Activated naive CD8-positive, alpha-beta T cell treated with anti-CD3 and anti-CD28 coated beads for 36 hours (primary cell): ENCODE measurements at places on chromosomes 7 and 10. TPM values are rescaled to one million over a fixed set of nuclear protein-coding genes. Genes with fewer than 3 reads are reported as not detected.

GRCh38 chr7:32957326-32958045, at the start of gene FKBP9:
Gene FKBP9, plus strand, starts transcription at chr7:32957440. Its CDS starts 134 bp downstream, at chr7:32957574.
- peak; percentile 28 for DNase-seq

- DNase-seq = no peak
Measured at GRCh38 chr7:85830982-85831381, 644.1 kb upstream of the SEMA3D start.

- DNase-seq = no peak
Measured at GRCh38 chr7:66894463-66895080, 26.5 kb upstream of the TMEM248 start.

DNA sequence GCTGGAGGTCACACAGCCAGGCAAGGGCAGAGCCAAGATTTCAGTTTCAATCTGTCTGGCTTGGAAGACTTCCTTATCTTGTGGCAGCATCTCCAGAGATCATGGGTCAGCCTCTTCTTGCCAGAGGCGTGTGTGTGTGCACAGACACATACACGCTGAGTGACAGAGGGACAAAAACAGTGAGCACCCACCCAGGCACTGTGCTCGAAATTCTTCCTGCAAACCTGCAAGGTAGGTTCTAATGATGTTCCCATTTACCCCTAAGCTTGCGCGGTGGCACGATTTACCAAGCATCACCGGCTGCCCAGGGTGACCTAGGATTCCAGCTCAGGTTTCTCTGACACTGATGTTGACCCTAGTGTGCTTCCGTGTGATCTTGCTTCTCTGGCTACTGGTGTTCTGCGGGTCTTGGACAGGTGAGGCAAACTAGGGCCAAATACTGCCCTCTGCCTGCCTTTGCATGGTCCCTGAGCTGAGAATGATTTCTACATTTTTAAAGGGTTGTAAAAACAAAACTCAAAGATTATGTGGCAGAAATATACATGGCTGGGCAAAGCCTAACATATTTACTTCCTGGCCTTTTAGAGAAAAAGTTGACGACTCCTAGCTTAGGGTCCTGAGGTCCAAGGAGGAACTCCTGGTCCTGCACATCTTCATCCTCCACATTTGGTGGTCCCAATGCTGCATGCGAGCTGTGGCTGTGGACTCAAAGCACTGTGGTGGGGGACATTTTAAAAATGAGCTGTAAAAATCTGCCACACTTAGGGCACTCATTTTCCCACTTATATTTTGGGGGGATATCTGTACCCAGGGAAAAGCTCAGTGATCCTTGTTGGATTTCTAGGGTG, 268.5 kb downstream of the RPS24 start:
- DNase-seq = no peak

- no peak for DNase-seq
Measured at GRCh38 chr10:91700273-91700672, 67.4 kb upstream of the PPP1R3C start.

ARID5B gene
- total RNA-seq = 16.5 TPM
